ENCODE measurements at places on chromosomes 12 and 14. TPM values are rescaled to one million over a fixed set of nuclear protein-coding genes. Genes with fewer than 3 reads are reported as not detected.

GRCh38 chr12:110865521-110865920 lies 18.7 kb downstream of the CCDC63 start:
- H3K4me3 ChIP-seq, result no peak overlapping the region
- H3K4me1 ChIP-seq, result no peaks in the 10 kb centered on the region

DNA sequence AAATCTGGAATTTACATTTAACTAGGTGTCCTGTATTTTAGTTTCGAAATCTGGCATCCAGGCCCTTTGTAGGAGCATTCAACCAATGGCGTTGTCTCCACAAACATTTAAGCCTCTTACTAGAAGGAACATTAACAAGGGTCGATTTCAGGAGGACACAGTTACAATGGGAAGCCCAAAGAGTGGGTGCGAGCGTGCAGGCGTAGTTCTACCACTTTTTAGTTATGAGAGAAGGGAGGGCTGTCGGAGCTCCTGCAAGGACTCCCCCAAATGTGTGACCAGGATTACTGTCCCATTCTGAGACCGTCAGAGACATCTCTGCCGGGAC lies 365 bp upstream of the ABHD4 start:
- H3K27me3 ChIP-seq, result no peaks in the 10 kb centered on the region
- peaks cover 14% of the 10 kb centered on the region for H3K36me3 ChIP-seq
- peak overlapping the region; percentile 77 for H3K4me3 ChIP-seq
- peaks cover 21% of the 10 kb centered on the region for H3K4me1 ChIP-seq
- peak overlapping the region; percentile 83 for H3K27ac ChIP-seq

- H3K4me3 ChIP-seq, result no peak overlapping the region
- H3K4me1 ChIP-seq, result peaks cover 56% of the 10 kb centered on the region
- DNase-seq, result peak; percentile 34
These were observed 19.6 kb downstream of the ACVR1B start for GRCh38 chr12:51970904-51971646.

DNA sequence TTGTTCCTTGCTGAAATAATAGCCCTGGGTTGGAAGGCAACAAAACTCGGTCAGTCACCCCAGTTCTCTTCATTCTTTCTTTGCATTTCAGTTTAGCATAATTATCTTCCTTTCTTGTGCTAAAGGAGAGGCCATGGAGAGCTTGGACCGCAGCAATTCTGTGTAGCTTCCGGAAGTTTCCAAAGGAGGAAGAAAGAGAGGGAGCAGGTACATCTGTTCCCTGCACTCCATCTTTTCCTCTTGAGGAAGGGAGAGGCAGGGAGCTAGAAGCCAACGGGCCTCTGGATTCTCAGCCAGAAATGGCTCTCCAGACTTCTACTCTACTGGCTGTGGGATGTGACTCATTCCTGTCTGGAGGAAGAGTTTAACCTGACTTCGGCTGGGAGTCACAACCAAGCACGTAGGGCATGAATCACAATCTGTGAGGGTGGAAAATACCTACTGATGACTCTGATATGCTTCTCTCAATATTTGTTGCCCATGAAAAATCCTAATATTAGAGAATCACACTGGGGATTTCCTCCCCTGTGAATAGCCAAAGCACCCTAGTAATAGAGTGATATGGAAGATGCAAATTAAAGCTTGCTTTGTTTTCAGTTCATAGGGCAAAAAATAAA lies 17.0 kb downstream of the ANO6 start:
- H3K4me3 ChIP-seq, result no peak overlapping the region
- peak overlapping the region; percentile 88 for H3K27ac ChIP-seq
- H3K4me1 ChIP-seq, result peaks cover 51% of the 10 kb centered on the region
- no peaks in the 10 kb centered on the region for H3K36me3 ChIP-seq

DNA sequence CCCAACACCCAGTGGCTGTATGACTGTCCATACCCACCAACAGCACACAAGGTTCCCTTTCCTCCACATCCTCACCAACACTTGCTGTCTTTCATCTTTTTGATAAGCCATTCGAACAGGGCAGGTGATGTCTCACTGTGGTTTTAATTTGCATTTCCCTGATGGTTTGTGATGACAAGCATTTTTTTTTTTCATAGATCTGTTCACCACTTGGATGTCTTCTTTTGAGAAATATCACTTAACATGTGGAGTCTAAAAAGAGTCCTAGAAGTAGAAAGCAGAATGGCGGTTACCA lies 198.1 kb upstream of the DIO3 start:
- H3K36me3 ChIP-seq, result no peaks in the 10 kb centered on the region
- H3K4me3 ChIP-seq, result no peak overlapping the region
- H3K27ac ChIP-seq, result no peak overlapping the region
- DNase-seq, result no peak

The SLC25A47 gene
- 0.30 TPM for total RNA-seq

The DPY19L2 gene
- total RNA-seq, result 2.1 TPM

The DTX1 gene
- 1.7 TPM for total RNA-seq

GRCh38 chr14:89367779-89368120 lies 49.3 kb downstream of the FOXN3 start:
- DNase-seq, result no peak
- H3K27me3 ChIP-seq, result no peaks in the 10 kb centered on the region
- peaks cover 57% of the 10 kb centered on the region for H3K4me1 ChIP-seq
- peak overlapping the region; percentile 60 for H3K27ac ChIP-seq
- H3K36me3 ChIP-seq, result no peaks in the 10 kb centered on the region
- H3K4me3 ChIP-seq, result no peak overlapping the region

The AQP2 gene
- total RNA-seq, result not detected

The CDCA3 gene
- 4.8 TPM for total RNA-seq

GRCh38 chr12:75683220-75683619 lies 171.8 kb upstream of the KRR1 start:
- H3K27ac ChIP-seq, result no peak overlapping the region
- H3K4me3 ChIP-seq, result no peak overlapping the region
- H3K36me3 ChIP-seq, result no peaks in the 10 kb centered on the region
- peaks cover 3% of the 10 kb centered on the region for H3K4me1 ChIP-seq
- no peak for DNase-seq
- no peaks in the 10 kb centered on the region for H3K27me3 ChIP-seq

- no peak for DNase-seq
- no peak overlapping the region for H3K4me3 ChIP-seq
- no peaks in the 10 kb centered on the region for H3K27me3 ChIP-seq
- no peak overlapping the region for H3K27ac ChIP-seq
These were observed 149.2 kb upstream of the FBXO33 start for GRCh38 chr14:39581474-39581873.

DNA sequence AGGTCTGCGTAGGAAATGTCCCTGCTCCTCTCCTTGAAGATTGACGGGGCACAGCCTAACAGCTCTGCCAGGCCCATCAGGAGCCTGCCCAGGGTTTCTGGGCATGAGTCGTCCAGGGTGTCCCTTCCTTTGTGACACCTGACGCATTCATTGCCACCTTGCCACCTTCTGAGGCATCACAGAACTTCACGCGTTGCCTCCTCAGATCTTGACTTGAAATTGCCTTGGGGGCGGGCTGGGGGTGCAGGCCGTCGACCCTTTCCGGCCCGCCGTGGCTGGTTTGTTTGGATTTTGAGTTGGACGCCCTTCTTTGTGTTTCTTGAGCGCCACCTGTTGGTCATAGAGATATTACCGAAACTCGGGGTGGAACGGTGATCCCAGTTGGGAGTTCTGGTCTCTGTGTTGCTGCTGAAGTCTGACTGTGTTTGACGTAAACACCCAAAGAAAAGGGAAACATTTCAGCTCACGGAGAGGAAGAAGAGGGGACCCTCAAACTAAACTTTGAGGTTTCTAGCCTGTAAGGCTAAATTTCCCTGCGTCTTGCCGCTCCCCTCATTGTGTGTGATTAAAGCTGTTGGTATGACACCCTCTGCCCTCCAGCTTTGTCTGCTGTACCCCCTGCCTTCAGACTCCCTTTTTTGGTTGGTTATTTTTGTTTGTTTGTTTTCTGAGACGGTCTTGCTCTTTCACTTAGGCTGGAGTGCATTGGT lies 44.6 kb downstream of the MLXIP start:
- no peak overlapping the region for H3K27ac ChIP-seq
- peaks cover 19% of the 10 kb centered on the region for H3K4me1 ChIP-seq
- no peak overlapping the region for H3K4me3 ChIP-seq
- peak; percentile 82 for DNase-seq

The P2RX7 gene
- 65.7 TPM for total RNA-seq

The TUNAR gene
- total RNA-seq, result not detected

DNA sequence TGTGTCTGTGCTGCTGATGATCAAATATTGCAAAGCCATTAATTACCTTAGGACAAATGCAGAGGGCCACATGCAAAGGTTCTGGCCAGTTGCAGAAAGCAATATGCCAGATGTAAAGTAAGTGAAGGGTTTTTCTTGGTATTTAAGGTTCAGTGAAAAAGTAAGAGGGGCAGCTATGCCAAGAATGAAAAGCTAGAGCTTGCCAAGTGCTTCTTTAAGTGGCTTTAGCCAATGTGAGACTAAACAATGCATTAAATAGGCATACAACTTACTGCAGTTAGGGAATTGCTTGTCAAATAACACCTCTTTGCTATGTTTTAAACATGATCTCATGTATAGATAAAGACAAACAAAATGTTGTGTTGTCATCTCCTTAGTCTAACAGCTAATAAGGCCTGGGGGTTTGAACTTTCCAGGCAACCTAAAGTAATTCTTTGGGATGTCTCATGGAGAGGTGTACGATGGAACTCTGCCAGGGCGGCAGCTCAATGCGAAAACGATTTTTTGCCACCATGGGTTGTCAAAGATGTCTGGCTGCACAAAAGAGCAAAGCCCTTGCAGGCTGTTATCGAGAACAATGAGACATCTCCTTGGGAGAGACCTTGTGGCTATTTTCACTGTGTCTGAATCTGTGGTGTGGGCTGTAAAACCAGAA lies 12.0 kb downstream of the IGF1 start:
- no peak for DNase-seq
- no peaks in the 10 kb centered on the region for H3K4me1 ChIP-seq
- no peak overlapping the region for H3K27ac ChIP-seq
- no peaks in the 10 kb centered on the region for H3K36me3 ChIP-seq
- no peak overlapping the region for H3K4me3 ChIP-seq

The SSTR1 gene
- total RNA-seq, result 0.24 TPM

DNA sequence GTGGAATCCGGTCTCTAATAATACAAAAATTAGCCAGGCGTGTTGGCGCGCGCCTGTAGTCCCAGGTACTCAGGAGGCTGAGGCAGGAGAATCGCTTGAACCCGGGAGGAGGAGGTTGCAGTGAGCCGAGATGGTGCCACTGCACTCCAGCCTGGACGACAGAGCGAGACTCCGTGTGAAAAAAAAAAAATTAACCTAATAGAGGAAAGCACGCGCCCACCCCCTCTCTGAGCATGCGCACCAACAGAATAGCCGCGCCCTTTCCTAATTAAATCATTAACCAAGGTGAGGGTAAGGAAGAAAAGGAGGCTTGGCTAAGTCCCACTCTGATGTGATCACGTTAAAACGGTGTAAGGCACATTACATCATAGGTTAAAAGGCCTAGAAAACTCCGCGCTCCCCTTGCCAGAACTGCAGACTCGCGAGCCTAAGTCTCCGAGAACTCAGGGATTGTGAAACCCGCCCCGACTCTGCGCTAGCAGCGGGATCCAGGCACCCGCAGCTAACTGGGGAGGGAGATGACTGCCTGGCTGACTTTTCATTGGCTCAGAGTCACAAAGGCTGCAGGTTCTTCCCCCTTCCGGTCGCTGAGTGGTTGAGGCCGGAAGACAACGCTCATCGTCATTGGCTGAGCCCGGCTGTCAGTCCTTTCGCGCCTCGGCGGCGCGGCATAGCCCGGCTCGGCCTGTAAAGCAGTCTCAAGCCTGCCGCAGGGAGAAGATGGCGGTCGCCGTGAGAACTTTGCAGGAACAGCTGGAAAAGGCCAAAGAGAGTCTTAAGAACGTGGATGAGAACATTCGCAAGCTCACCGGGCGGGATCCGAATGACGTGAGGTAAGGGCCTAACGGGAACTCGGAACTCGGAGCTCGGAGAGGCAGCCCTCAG lies at the start of gene PNN:
Gene PNN (plus strand): TSS at position 695 of the 885 bp plus-strand sequence. CDS start 26 bp downstream, at position 721.
- H3K27me3 ChIP-seq, result no peaks in the 10 kb centered on the region
- peak within 1 kb of the TSS; percentile 93 for H3K27ac ChIP-seq
- H3K4me1 ChIP-seq, result peaks cover 21% of the 10 kb centered on the region
- peaks cover 33% of the 10 kb centered on the region for H3K36me3 ChIP-seq
- H3K4me3 ChIP-seq, result peak within 1 kb of the TSS; percentile 94

DNA sequence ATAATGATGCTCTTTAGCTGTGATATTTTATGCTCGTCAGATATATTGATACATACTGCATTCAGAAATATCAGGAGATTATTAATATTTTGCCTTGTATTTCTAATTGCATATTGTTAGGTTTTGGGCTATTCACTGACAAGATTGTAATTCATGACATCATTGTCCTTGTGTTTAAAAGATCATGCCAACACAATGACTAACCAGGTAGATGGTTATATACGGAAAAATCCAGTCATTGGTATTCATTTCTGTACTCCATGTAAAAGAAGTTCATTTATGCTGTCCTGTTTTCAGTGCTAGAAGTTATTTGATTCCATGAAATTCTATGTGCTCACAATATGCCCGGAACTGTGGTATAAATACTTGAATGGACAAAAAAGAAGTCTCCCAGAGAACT lies 107.5 kb downstream of the KITLG start:
- DNase-seq, result no peak
- H3K36me3 ChIP-seq, result no peaks in the 10 kb centered on the region
- peaks cover 15% of the 10 kb centered on the region for H3K4me1 ChIP-seq
- H3K27me3 ChIP-seq, result no peaks in the 10 kb centered on the region
- H3K27ac ChIP-seq, result no peak overlapping the region

The LPAR5 gene
- total RNA-seq, result 15.0 TPM

The PTPN6 gene
- 42.0 TPM for total RNA-seq

DNA sequence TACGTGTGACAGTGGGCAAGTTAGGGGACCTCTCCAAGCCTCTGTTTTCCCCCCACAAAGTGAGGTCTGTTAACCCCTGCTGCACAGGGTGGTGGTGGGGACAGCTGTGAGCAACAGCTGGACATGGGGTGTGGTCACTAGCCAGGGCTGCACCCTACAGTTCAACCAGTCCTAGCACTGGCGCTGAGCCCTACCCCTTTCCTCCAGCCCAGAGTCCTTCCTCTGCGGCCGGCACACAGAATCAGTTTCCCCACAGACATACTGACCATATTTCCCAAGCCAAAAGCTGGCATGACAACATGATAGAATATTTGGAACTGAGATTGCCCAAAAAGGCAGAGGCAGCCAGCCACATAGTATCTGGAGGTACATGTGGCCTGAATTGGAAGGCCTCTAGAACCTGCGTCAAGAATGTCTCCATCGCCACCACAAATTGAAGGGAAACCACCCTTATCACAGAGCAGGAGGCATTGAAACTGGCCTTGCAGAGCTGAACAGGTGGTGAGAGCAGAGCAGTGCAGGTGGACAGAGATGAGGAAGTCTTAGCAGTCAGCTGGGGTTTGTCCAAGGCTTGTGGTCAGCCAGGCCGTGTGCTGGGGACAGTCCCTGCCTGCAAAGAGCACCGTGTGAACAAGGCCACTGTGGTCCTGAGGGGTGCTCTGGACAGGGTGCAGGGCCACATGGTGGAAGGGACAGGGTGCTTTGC lies 21.2 kb downstream of the DEGS2 start:
- no peak for DNase-seq
- H3K27me3 ChIP-seq, result no peaks in the 10 kb centered on the region
- no peak overlapping the region for H3K27ac ChIP-seq
- H3K36me3 ChIP-seq, result peaks cover 42% of the 10 kb centered on the region

The TAS2R20 gene
- not detected for total RNA-seq
